ENCODE measurements at places on chromosomes 11 and 22.

- DNase-seq: no peak
These were observed at the start of gene CRACR2B for GRCh38 chr11:827897-828192. Gene CRACR2B, plus strand, starts transcription at chr11:827919. Its CDS starts 689 bp downstream, at chr11:828608.

DNA sequence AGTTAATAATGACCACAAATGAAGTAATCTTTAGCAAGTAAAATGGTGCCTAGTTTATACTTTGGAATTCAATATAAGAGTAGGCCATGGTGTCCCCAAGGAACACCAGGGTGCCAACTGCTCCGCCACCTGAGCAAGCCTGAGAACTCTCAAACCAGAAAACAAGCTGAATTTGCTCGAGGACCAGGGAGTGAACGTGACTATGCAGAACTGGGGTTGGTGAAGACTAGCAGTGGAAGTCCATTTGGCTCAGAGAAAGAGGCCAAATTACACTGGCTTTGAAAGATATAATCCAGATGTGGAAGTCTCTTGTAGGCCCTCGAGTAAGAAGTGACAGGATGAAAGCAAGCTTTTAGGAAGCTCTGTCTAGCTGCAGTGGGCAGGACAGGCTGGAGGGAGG is 8.7 kb upstream of the SMIM35 start:
- no peak for DNase-seq

DNA sequence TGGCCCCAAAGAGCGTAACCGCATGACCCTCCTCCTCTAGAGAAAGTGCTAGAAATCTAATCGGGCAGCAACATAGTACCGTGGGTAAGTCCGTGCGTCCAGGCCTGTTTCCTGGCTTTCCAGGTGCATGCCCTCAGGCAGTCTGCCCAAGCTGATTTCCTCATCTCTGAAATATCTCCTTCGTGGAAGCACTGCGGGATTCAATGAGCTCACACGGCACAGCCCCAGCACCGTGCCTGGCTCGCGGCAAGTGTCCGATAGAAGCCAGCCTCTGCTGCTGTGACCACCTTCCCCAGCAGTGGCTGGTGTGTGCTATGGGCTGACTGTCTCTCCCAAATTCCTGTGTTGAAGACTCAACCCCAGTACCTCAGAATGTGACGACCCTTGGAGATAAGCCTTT is 20.7 kb downstream of the RPUSD4 start:
- DNase-seq: no peak

GRCh38 chr11:120674542-120674941 is 163.0 kb downstream of the GRIK4 start:
- no peak for DNase-seq

- DNase-seq: peak; percentile 1
These were observed 34.7 kb downstream of the PARVA start for GRCh38 chr11:12411806-12412727.

GRCh38 chr22:43734370-43735150 is 77.5 kb downstream of the EFCAB6 start:
- DNase-seq: no peak

DNA sequence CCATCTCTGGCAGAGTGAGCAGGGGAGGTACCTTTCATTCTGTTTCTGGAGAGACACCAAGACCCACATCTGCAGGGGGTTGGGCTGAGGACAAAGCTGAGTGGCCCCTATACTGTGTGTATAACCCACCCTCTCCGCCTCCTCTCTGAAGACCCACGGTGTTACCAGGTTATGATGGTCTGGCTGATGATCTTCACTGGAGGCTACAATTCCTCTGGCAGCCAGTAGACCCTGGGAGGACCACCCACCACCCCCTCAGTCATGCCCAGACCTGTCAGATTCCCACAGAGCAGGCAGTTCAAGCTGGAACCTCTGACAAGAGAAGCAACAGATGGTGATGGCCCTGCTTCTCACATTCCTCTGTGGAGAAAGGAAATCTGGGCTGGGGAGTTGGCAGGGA is 11.4 kb upstream of the KCNJ1 start:
- DNase-seq: no peak

GRCh38 chr11:128291007-128291406 is 296.4 kb downstream of the ETS1 start:
- no peak for DNase-seq

GRCh38 chr22:24681236-24681635 is 78.2 kb downstream of the GGT1 start:
- DNase-seq: no peak

DNA sequence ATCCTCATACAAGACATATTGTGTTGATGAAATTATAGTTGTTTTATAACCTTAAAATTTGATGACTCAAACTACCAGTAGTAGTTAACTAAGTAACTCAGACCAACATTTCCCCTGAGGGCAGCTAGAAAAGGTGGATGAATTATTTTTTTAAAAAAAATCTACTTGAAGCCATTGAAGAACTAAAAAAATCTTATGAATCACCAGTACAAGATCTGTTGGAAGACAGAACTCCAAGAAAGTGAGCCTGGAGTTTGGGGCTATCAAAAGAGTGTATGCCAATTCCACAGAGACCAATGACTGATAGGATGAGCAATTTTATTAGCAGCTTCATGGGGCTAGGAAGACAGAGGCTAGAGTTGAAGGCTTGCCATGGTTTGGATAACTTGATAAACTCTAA is 72.4 kb downstream of the CYP2R1 start:
- DNase-seq: no peak

All from CD4-positive, alpha-beta T cell treated with Interleukin-1 beta for 1 hour (primary cell).